ENCODE measurements at places on chromosomes 3 and 15.
A peak's percentile ranks its signal among the peaks of the same experiment; 100 is the strongest.

- no peak for DNase-seq
Observed at GRCh38 chr15:90295270-90295648, 29.8 kb downstream of the NGRN start.

DNA sequence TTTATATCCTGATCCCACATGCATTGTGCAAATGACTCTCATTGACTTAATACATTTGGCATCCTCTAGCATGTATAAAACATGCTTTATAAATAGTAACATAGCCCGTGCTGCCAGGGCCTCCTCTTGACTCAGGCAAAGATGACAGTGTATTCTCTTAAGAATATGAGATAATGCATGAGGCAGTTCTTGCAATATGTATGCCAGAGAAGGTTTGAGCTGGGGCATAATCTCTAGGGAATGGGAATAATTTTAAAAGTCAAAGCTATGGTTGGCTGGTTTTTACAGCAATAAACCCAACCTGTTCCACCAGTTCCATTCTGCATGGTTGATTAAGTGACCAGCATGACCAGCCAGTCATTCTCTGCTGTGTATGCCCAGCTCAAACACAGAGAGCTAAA lies 179.0 kb upstream of the PFN2 start:
- no peak for DNase-seq

DNA sequence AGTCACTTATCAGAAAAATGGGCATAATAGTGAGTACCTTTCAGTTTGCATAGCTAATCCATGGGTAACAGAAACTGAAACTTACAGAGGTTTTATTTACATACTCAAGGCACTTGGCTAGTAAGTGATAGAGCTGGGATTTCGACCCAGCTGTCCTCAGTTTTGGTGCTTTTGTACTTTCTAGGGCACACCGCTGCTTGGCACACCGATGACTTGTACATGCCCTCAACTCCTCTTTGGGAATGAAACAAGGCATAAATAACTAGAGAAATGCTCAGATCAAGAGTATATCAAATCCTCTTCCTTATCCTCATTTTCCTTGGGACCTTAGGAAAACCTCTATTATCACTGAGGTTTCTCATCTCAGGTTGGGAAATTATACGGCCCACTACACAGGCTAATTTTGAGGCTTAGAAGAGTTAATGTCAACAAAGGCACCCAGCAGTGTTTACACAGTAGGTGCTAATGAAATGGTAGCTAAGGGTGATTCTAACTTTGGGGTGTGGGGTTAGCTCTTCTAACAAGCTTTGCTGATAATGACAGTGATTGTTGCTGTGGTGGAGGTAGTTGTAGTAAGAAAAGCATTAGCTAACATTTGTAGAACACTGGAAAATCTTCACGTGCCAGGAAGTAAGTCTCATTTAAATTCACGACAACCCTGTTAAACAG lies 20.3 kb upstream of the DGKG start:
- DNase-seq: no peak

DNA sequence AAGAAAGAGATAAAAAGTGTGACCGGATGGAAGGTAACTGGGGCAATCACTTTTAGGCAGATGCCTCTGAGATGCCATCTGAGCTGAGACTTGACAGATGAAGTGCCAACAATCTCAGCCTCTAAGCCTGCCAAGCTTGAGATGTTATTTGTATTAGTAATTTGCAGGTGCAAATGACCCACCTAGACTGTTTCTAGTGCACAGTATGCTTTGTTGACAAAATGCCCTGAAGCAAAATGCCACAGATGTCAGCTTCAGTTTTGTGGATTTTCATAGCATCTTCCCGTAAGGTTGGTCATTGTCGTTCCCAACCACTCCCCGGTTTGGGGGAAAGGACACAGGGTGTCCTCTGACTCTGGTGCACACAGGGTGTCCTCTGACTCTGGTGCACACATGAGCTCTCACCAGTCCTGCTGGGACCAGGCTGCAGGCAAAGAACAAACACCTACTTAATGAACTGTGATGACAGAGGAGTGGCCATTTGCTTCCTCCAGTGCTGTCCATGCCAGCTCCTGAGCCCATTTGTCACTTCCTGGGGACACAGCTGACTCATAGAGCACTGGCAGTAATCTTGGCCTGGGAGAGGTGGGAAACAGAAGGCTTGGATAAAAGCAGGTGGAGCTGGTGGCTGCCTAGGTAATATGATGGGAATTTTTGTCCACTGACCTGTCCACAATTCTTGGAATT lies 16.7 kb upstream of the PPP1R2 start:
- DNase-seq: no peak

GRCh38 chr3:127735767-127736693 lies 63.3 kb downstream of the ABTB1 start:
- no peak for DNase-seq

- peak; percentile 35 for DNase-seq
Observed at GRCh38 chr15:74427607-74428441, 5.9 kb downstream of the SEMA7A start.

GRCh38 chr3:181265750-181266333 lies 276.3 kb upstream of the DNAJC19 start:
- DNase-seq: no peak

DNA sequence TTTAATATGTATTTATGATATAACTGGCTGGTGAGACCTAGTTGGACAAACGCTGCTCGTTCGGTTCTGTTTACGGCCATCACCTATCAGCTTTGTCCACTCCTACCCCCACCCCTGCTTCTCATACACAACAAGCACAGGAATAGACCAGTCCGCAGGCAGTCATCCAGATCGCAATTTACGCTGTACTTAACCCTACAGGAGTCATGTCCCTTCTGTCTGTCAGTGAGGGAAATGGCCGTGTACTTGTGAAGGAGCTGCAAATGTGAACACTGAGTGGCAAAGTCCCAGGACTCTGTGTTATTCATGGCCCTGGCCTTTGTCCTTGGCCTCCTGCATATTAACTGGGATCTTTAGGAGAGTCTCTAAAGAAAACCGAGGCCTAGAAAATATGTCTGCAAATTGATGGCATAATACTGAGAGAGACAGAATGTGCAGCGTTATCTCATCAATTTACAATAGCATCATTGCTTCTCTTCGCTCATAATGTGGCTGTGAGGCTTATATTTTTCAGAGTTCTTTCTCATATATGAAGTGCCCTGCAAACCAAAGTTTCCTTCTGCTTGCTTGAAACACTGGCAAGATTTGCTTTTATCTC lies 7.2 kb upstream of the ABHD10 start:
- no peak for DNase-seq

DNA sequence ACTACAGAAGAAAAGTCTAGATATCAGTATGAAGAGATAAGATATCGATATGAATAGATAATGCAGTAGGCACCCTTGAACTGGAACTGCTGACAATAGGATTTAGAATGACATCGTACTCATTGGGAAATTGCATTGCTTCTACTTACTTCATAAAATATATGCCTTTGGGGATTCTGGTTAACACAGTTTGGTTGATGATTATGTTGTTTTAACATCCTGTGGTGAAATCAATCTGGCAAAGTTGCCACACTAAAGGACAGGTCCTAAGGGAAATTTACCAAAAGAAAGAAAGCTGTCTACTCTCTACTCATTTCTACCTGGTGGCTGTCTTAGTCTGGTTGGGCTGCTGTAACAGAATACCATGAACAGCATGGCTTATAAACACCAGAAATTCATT lies 417.4 kb upstream of the DPH6 start:
- no peak for DNase-seq

DNA sequence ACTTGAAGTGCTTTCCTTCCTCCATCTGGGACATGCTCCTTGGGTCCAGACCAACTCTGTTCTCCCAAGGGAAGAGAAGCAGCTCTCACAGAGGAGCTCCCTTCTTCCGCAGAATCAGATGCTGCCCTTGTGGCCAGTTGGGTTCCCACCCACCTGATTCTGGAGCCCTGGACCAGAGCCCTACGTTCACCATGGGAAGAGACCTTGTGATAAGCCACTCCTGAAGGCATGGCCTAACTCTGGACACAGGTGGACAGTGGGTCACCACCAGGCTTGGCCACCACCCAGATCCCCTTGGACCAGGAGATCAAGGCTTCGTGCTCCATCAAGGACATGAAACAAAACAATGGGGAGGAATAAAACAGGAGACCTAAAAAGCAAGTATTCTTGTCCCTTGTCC lies 172.2 kb downstream of the RPLP1 start:
- DNase-seq: no peak

DNA sequence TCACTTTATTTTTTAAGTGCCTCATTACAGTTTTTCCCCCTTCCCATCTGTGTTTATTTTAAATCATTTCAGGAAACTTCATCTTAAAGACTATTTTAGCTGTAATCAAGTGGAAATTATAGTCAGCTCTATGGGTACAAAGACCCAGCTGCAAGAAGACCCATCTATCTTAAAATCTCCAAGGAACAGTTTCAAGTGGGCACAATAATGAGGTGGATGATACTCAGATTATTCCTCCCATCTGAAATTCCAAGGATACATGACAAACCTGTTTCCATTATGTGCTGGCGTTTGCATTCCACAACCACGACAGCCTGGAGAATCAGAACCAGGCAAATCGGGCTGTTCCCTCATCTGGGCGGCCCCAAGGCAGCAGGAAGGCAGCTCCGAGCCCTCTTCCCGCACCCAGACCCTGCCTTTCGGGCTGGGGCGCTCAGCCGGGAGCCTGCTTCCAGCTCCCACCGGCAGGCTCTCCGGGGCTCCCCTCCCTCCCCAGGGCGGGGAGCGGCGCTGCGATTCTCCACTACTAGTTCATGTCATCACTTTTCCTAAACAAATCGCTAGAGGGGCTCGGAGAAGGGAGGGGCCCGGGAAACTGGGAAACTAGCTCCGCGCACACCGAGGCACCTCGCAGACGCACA lies at the start of gene MGLL:
TSS of gene MGLL (minus strand) at position 475 of the 641 bp plus-strand sequence. CDS start at position 278, 197 bp downstream.
- no peak for DNase-seq

GRCh38 chr3:20975188-20975651 lies 775.8 kb downstream of the ZNF385D start:
- no peak for DNase-seq
